ENCODE measurements at places on chromosomes 3 and 15.

- peak; percentile 7 for DNase-seq
Measured at GRCh38 chr15:38440353-38441129, 13.4 kb upstream of the FAM98B start.

GRCh38 chr3:26715431-26715830 is 92.9 kb downstream of the LRRC3B start:
- DNase-seq, result no peak

DNA sequence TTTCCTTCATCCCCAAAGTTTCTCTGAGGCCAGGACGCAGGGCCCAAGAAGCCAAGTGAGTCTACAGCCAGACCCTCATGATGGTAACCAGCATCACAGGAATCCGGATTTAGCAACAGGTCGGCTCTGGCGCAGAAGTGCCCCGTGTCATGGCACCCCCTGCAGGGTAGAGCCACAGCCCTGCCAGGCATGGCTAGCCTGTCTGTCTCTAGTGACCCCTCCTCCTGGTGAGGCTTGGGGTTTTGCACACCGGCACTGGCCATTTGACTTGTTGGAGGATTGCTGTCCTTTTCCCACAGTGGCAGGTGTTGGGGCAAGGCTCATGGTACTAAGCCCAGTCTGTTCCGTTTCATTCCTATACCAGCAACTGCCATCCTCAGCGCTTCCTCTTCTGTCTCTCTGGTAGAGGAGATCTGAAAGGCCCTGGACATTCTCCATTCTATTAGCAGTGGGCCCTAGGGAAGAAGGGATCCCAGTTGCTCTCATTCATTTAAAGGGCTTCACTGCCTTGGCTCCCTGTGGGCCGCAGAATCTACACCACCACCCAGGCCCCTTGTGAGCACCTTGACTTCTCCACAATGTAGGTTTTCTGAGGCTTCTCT is 9.4 kb upstream of the CHAC1 start:
- no peak for DNase-seq

- DNase-seq, result no peak
Measured at GRCh38 chr15:44530653-44531052, 6.3 kb upstream of the EIF3J start.

- peak; percentile 39 for DNase-seq
Measured at GRCh38 chr3:12706504-12707253, 42.8 kb upstream of the RAF1 start.

GRCh38 chr3:111776827-111777483 is 82.1 kb upstream of the PHLDB2 start:
- no peak for DNase-seq

GRCh38 chr15:49589030-49589429 is 31.6 kb downstream of the FAM227B start:
- DNase-seq, result no peak

- no peak for DNase-seq
Measured at GRCh38 chr3:187922704-187923416, 177.6 kb upstream of the BCL6 start.

- no peak for DNase-seq
Measured at GRCh38 chr15:51267703-51268083, 70.7 kb downstream of the CYP19A1 start.

GRCh38 chr3:109618766-109619378 is 281.5 kb upstream of the DPPA4 start:
- DNase-seq, result no peak

DNA sequence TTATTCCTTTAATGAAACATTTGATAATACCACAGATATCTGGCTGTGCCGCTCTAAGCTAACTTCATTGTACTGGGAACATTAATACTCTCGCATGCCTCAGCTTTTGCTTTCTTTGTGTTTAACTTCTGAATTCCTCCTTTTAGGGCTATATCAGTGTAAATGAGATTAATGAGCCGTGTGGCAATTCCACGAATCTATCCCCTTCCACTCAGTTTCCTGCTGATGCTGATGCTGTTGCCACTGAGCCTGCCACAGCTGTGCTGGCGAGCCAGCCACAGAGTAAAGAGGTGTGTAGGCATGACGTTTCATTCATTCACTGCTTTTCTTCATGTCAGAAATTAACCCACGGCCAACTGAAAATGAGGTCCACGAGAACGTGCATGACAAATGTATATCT is 30.0 kb upstream of the ABHD10 start:
- no peak for DNase-seq

DNA sequence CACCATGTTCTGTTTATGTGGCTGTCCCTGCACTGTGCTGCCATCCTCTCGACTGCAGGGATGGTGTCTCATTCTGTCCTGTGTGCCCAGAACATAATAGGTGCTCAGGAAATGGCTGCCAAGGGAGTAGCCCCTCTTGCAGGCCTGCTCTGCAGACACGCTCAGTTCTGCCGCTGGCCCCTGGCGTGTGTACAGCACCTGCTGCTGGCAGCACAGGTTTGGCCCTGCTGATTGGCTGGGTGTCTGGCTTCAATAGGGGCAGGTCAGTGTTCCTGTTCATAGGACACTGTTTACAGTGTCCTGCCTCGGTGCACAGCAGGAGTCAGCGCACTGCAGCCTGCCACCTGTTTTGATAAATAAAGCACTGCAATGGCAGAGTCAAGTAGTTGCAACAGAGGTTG is 146.9 kb downstream of the DNAJB8 start:
- no peak for DNase-seq

- no peak for DNase-seq
Measured at GRCh38 chr15:63449731-63450130, 54.7 kb upstream of the USP3 start.

- DNase-seq, result no peak
Measured at GRCh38 chr15:65097651-65098263, 17.2 kb downstream of the UBAP1L start.

GRCh38 chr15:82870727-82871320 is 61.4 kb downstream of the WHAMM start:
- DNase-seq, result no peak

GRCh38 chr15:43093026-43093425 is 12.8 kb downstream of the UBR1 start:
- DNase-seq, result no peak

- DNase-seq, result no peak
Measured at GRCh38 chr3:64548200-64548889, 139.5 kb downstream of the ADAMTS9 start.

- DNase-seq, result no peak
Measured at GRCh38 chr15:75007216-75007615, 11.9 kb downstream of the SCAMP5 start.

DNA sequence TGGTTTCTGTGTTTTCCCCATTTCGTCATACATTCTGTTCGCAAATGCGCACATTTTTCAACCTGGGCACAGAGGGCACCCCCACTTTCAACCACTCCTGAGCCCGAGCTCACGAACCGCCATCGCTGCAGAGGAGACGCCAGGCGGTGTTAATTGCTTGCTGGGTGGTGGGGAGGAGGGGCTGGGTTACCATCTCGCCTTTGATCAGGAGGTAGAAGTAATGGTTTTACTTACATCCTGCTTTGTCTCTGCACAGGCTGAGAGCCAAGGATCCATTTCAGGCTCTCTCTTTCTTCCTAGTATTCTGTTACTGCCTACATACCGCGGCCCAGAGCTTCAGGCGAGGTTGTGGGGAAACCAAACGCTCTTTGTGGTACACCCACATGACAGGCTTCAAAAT is 177.3 kb upstream of the WNT5A start:
- DNase-seq, result no peak

DNA sequence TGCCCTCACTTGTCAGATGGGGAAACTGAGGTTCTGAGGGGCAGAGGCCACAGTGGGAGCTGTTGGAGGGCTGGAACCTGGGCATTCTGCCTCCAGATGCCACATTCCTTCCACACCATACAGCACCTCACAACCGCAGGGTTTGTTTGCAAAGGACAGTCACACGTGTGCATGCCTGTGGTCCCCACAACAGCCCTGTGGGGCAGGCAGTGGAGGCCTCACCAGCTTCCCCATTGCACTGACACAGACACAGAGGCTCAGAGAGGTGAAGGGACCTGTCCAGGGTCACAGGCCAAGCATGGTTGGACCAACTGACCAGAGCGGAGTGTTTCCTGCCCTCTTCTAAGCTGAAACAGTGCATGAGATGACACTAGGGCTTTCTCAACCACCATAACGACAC is 75.2 kb upstream of the SEC13 start:
- DNase-seq, result no peak

GRCh38 chr3:101725194-101725889 is 928 bp downstream of the CEP97 start:
- DNase-seq, result peak; percentile 35

GRCh38 chr3:8996681-8997121 is 33.4 kb upstream of the RAD18 start:
- peak; percentile 9 for DNase-seq

DNA sequence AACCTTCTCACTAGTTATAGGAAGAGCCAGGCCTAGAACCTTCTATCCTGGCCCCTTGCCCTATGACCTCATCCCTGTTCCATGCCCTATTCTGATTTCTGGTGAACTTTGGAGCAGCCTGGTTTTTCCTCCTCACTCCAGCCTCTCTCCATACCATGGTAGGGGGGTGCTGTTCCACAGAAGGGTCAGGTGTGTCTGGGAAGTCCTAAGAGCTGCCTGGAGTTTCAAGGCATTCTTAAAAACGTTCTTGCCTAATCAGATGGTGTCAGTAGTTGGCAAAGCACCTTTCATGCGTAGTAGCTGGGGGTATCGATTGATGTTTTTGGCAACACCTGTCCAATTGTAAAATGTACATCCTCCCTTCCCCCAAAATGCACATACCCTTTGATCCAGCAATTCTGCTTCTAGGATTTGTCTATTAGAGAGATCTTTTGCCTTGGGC is 16.8 kb upstream of the ALPK3 start:
- no peak for DNase-seq

GRCh38 chr15:82122746-82123400 is 77.1 kb upstream of the MEX3B start:
- DNase-seq, result no peak

GRCh38 chr3:126121074-126121473 is 37.1 kb upstream of the SLC41A3 start:
- DNase-seq, result no peak

- no peak for DNase-seq
Measured at GRCh38 chr3:179624451-179624850, 19.9 kb downstream of the NDUFB5 start.

GRCh38 chr3:124557-125179 is 71.9 kb upstream of the CHL1 start:
- no peak for DNase-seq

DNA sequence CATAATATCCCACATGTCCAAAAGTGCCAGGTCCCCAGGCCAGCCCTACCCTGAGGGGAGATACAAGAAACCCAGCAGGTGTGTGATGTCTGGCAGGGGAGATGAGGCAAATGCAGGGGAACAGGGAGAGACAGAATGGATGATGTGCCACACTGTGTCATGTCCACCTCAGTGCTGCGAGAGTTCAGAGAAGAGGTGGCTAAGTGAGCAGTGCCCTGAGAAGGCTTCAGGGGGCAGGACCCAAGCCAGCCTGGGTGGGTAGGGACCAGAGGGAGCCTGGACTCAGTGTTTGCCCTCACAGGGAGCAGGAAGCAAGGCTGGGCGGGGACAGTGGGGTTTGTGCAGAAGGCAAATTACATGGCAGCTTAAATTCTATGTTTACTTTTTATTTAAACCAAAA is 61.2 kb downstream of the KLHL6 start:
- no peak for DNase-seq

DNA sequence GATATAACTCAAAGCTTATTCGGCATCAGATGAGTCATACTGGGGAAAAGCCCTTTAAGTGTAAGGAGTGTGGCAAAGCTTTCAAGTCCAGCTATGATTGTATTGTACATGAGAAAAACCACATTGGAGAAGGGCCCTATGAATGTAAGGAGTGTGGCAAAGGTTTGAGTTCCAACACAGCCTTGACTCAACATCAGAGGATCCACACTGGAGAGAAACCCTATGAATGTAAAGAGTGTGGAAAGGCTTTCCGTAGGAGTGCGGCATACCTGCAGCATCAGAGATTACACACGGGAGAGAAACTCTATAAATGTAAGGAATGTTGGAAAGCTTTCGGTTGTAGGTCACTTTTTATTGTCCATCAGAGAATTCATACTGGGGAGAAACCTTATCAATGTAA is 7.5 kb downstream of the ZNF621 start:
- DNase-seq, result no peak

DNA sequence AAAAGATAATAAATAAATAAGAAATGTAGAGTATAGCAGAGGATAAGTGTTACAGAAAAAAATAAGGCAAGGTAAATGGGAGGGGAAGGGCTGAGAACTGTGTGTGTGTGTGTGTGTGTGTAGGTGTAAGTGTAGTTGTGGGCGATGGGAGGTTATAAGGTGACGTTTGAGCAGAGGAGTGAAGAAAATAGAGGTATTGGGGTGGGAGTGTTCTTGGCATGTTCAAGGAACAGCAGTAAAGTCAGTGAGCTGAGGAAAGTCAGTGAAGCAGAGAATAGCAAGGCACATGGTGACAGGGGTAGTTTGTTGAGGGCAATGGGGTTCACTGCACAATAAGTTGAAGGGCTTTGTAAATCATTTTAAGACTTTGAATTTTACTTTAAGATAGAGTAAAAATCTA is 30.9 kb upstream of the ZNF148 start:
- DNase-seq, result no peak

DNA sequence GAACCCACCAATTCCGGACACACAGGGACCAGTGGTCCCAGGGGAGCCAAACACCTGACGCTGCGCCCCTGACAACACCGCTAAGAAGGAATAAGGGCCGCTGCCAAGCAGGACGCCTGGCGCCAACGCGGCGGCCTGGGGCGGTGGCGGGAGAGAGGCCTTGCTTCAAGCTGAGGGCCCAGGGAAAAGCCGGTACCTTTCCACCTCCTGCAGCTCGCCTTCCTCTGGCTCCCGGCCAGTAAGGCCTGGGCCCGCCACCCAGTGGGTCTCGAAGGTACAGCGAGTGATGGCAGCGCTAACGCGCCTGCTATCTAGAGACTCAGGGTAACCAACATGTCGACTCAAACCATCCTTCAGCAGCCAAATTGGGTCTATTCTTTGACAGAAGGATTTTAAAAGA is 1074.1 kb downstream of the SI start:
- no peak for DNase-seq

DNA sequence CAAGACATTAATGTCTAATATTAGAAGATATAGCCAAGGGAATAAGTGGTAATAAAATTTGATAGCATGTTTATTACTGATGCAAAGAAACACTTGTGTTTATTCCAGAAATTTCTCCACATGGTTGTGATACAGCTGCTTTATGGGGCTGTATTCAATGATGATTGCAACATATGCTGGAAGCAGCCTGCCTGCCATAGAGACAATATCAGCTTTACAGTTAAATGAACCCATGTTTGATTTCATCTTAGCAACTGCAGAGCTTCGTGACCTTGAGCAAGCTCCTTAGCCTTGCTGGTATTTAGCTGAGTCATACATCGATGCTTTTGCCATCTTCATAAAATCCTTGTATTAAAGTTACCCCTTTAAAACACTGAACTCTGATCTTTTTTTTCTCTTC is 168.1 kb upstream of the STAC start:
- no peak for DNase-seq

DNA sequence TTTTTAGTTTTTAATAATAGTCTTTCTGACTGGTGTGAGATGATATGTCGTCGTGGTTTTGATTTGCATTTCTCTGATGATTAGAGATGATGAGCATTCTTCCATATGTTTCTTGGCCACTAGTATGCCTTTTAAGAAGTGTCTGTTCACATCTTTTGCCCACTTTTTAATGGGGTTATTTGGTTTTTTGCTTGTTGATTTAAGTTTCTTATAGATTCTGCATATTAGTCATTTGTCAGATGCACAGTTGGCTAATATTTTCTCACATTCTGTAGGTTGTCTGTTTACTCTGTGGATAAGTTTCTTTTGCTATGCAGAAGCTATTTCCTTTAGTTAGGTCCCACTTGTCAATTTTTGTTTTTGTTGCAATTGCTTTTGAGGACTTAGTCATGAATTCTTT is 185.4 kb downstream of the SUCNR1 start:
- no peak for DNase-seq

Data from substantia nigra (tissue), 51 donors.